ENCODE measurements at places on chromosomes 2 and 18. TPM values are rescaled to one million over a fixed set of nuclear protein-coding genes. Genes with fewer than 3 reads are reported as not detected.

DNA sequence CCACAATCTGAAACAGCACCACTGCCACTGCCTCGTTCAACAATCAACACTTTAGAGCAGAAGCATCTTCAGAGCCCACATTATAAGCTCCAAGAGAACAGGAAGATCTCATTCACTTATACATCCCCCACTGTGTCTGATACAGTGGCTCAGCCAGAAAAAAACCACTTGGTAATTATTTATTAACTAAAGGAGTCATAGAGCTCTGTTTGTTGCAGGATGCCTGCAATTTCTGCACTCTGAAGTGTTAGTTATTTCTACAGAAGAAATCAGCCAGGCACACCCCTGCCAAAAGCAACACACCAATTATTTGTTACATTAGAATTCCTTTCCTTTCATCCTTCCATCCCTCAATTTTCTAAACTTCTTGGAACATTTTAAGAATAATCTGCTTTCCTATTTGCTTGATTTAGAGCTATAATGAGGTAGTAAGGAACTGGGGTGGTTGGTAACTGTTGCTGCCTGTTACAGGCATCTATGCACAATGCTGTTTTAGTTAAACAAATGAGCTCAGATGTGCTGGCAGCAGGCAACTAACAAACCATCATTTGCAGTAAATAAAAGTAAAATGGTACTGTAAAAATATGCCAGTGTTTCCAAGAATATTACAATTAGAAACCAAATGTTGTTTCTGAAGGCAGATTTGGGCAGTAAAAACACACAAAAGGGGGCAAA is 59.9 kb downstream of the DYM start:
- no peak for DNase-seq

DNA sequence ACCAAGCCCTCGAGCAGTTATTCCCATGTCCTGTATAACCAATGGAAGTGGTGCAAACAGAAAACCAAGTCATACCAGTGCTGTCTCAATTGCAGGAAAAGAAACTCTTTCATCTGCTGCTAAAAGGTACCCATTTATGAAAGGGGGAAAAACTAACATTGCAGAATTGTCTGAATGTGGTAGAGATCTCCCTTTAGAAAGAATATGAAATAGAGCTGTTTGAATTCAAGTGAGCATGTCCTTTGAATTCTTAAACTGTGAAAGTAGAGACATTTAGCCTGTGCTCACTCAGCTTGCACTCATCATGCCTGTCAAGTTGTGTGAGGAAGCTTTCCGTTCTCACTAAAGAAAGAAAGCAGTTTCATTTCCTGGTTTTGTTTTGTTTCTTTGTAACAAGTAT is 87.4 kb downstream of the EML4 start:
- no peak for DNase-seq

DNA sequence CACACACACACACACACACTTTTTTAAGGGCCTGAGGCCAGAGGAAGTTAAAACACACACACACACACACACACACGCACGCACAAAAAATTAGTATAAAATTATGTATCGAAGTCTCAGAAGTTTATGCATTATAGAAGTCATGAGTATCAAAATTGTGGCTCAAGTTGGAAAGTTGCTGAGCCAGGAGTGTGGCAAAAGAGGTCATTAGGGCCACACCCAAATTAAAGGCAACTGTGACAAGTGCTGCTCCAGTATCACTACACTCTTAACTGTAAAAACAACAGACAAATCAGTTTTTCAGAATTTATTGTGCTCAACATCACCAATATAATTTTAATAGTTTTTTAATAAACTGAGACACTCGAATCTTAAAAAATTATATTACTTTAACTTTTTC is 36.9 kb downstream of the YWHAQ start:
- no peak for DNase-seq

DNA sequence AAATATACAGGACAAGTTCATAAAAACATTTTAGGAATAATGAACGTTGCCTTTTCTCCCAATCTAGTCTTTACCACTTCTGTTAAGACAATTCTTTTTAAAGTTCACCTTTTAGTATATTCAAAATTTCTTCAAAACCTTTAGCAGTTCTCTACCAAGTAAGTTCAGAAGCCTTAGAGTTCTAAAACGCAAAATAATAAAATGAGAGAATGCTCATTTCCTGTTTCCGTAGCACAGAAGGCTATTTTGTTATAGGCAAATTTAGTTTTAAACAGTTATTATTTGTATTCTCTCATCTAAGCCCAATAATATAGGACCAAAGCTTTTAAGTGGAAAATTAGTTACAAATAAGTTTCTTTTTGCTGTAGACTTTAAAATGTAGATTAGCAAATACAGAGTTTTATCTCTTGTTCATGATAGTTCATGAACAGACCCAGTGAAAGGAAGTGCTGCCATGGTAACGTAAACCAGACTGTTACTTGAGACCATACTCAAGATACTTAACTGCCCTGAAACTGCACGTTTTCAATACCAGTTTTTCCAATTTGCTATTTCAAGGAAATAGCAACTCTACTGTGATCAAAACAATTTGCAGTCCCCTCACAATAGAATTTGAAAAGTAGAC is 173.1 kb upstream of the STON1 start:
- DNase-seq = no peak

Gene ECEL1
- not detected for total RNA-seq

Measured in foreskin keratinocyte (primary cell).